ENCODE measurements at places on chromosomes 12 and 14.
A peak's percentile ranks its signal among the peaks of the same experiment; 100 is the strongest.

DNA sequence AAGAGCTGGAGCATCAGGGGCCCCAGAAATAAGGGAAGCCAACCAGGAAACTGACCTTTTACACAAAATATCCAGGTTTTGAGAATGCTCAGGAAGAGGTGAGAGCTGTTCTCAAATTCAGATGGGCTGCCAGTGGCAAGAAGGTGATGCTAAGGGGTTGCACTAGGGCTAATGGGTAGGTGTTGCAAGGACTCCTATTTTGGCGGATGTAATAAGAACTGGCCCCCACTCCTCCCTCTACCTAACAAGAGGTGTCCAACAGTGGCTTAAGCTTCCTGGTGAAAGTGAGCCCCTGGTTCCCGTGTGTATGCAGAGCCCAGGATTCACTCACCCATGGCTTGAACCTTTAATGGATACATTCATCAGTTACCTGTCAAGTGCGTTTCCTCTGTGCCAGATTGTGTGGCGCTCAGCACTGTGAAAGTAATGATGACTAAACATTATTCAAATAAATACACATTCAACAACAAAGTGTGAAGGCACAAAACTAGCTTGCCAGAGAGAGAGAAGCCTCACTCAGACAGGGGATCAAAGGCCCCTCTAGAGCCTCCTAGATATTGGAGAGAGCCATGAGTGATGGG, 705 bp upstream of the CHGA start:
- no peak for DNase-seq

GRCh38 chr12:87933991-87934390, 95.2 kb downstream of the C12orf50 start:
- DNase-seq, result no peak

DNA sequence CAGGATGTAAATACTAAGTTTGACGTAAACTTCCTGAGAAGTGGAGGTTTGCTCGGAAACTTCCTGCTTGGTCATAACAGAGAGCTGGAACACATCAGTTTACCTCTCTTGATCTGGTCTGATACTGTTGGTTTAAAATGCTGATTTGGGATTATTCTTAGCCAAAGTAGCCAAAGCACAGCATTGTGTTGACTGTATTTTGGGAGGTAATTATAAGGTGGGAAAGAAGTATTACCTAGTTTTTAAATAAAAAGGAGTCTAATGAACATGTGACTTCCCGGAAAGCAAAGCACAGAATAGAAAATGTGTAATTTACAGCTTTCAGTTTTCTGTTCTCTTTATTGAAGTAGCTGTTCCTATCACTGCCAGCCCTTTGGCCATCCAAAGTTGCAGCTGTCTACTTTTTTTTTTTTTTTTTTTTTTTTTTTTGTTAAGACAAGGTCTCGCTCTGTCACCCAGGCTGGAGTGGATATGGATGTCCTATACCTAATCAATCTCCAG, 52.2 kb upstream of the SRP54 start:
- DNase-seq, result no peak

- no peak for DNase-seq
These were observed 43.8 kb downstream of the ALDH1L2 start for GRCh38 chr12:105040476-105040875.

DNA sequence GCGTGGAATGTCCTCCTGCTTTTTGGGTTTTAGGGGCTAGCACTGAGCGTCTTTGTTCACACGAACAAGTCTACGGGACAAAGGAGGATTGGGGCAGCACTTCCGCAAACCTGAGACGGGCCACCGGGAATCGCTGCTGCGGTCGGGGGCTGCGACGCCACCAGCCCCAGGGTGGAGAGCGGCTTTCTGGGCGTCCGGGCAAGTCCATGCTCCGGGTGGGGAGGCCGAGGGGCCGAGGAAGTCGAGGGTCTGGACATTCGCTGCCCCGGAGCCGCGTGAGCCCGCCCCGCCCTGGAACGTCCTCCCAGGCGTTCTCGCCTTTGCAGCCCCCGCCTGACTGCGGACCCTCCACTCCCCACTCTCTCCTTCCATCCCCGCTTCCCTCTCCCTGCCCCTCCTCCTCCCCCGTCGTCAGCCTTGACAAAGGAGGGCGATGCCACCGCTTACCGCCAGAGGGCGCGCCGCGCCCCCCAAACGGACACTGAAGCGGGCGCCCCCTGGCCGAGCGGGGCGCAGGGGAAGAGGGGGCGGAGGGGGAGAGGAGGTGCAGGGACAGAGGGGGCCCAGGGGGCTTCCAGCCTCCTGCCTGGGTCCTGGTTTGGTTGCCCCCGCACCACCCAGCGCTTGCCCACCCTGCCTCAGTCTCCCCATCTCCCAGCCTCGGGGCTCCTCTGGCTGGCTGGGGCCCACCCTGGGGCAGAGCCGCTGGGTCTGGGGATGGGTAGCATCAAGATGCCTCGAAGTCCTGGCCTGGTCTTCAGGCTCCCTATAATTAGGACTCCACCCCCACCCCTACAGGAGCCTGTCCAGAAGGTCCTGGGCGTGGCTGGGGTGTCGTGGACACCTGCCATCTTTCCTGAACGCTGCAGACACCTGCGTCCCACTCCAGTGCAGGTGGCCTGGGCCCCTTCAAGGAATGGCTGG, 39.1 kb upstream of the INF2 start:
- peak; percentile 20 for DNase-seq

GRCh38 chr12:41228066-41228820, 40.1 kb downstream of the PDZRN4 start:
- no peak for DNase-seq

- no peak for DNase-seq
These were observed 4.4 kb downstream of the IPO8 start for GRCh38 chr12:30691122-30691879.

GRCh38 chr14:102066041-102066451, 20.8 kb downstream of the HSP90AA1 start:
- no peak for DNase-seq

DNA sequence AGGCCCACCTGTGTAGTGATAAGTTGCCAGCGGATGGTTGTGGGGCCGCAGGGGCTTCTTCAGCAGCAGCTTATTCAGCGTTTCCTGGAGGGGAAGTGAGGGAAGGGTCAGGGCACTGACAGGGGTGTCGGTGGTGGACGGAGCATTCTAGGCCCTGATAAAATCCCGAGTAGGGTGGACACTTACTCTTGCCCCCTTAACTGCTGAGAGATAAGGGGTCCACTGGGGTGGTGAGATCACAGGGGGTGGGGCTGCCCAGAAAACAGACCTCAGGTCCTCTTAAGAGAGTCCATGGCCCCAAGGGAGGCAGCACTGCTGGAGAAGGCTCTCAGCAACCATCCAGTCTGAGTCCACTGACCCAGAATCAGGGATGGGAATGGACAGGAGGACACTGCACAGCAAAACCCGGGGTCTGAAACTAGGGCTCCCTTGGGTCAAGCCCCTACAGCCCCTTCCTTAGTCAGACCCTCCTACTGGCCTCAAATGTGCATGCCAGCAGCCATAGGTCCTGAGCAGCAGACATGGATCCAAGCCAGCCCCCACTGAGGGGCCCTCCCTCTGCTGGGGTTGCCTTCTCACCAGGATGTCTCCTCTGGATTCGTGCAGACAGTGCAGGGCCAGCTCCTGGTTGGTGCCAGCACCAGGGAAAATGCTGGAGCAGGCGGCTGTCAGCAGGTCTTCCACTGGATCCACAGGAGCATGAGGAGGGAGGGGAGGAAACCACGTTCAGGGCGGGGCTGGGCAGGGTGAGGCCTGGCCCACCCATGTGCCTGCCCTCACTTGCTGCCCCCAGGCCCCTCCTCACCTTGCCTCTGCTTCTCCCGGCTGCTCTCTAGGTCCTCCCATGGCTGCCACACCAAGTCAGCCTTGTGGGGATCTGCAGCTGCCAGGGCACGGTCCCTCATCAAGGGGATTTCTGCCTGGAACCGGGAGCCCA, 12.1 kb upstream of the PNMA1 start:
- no peak for DNase-seq

- DNase-seq, result no peak
These were observed 258.6 kb downstream of the MSRB3 start for GRCh38 chr12:65536876-65537681.

- peak; percentile 82 for DNase-seq
These were observed 21.2 kb downstream of the PRPF40B start for GRCh38 chr12:49644620-49644994.

GRCh38 chr12:68453876-68454275, 121.7 kb upstream of the MDM1 start:
- DNase-seq, result no peak

DNA sequence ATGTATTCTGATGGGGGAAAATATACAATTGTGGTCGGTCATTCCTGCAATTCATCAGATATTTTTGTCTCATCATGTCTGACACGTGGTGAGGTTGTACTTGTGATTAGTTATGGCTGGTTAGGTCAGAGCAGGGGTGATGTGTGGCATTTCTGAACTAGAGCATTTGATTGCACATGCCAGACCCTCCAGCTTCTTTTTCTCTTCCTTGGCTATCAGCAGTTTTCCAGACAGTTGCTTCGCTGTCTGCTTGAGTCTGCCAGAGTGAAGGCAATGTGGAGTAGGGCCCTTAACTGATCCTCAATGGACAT, 25.9 kb downstream of the TMEM117 start:
- no peak for DNase-seq

- DNase-seq, result no peak
These were observed 6.7 kb upstream of the STXBP6 start for GRCh38 chr14:25056688-25057078.

DNA sequence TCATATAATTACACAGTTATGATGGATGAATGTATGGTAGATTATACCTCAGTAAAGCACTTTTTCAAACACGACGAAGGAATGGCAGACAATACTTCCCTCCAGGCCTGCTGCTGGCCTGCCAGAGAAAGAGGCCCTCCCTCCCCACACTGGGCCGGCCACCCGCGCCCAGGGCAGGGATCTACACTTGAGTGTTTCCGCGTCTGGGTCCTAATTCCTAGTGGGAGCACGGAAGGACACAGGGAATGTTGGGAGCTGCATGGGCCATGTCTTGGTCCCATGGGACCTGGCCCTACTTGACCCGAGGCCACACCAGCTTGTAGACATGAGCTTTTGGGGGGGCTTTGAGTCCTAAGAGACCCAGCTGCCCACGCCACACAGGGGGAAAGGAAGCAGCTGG, 52.0 kb downstream of the STX2 start:
- no peak for DNase-seq

GRCh38 chr12:127343940-127344339, 923.0 kb upstream of the TMEM132C start:
- DNase-seq, result no peak

GRCh38 chr14:59093902-59094301, 94.6 kb upstream of the DAAM1 start:
- DNase-seq, result no peak

DNA sequence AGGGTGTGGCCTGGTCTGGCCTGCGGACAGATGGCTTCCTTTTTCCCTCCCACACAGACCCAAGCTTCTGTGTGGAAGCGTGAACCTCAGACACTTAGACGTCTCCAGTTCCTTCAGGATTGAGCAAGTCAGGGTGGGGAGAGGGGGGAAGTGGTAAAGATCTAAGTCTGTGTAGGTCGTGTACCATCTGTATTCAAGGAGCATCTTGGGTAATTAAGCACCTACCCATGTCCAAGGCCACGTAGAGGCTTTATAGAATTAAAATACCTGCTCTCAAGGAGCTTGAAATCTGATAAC, 1.7 kb downstream of the AVIL start:
- peak; percentile 96 for DNase-seq

DNA sequence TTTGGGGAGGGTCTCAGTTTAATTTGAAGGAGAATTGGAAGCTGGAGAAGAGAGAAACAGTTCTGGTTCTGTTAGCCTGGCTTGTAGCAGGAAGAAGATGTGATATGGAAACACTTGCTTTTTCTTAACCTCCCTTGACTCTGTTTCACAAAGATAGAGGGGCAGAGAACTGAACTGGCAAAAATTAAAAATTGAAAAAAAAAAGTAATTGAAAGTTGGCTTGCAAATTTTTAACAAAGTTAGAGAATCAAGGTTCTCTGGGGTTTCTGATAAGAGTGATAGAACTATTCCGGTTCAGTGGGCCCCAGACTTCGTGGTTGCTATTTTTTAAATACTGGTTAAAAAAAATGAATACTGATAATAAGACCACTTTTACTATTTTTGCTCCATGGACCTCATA, 2.8 kb downstream of the CRADD start:
- no peak for DNase-seq

GRCh38 chr12:58435647-58436046, 484.7 kb downstream of the LRIG3 start:
- DNase-seq, result no peak

GRCh38 chr12:106583242-106584103, 669 bp downstream of the RFX4 start:
- no peak for DNase-seq

- no peak for DNase-seq
These were observed 12.3 kb downstream of the CDK17 start for GRCh38 chr12:96387981-96388380.

DNA sequence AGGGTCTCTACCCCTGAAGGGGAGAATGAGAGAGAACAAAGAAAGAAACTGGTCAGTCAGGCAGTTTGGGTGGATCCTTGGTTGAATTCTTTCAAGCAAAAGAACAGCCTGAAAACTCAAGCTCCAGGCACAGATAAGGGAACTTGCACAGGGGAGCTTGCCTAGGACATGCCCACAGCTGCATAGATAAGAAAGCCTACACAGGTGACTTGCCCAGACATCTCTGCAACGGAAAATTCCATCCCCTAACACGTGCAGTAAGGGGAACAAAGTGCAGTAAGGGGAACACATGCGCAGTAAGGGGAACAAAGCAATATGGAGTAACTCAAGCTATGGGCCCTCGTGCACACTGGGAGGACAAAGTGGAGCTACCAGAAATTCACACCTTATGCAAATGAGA, 540.1 kb upstream of the MIS18BP1 start:
- DNase-seq, result no peak

DNA sequence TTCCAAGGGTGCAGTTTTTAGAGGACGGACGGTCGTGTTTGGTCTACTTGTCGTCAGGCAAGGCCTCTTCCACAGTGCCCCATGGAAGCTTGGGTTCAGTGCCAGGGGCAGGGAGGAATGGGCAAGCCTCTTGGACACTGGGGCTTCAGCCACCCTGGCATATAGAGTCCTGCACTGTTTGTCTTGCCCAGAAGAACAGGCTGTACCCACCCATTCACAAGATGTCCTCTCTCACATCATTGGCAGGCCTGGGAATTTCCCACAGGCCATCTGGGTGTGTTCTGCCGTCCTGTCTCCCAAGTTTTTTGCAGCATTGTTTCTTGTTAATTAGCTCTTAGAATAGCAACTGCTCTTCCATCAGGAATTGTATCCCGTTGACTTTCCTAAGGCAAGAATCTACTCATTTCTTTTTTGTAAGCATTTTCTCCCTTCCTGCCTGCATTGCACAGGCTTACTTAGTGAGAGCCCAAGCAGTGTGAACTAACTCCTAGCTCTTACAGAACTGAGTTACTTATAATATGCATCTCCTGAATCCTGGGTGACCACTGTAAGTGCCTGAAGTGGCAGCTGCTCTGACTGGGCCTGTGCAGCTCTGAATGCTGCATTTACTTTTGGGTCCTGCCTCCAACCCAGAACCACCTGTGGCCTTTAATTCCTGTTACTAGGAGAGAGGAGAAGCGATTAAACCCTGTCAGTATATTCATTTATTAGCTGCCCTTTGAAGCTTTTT, 149.4 kb upstream of the HIF1A start:
- DNase-seq, result no peak

DNA sequence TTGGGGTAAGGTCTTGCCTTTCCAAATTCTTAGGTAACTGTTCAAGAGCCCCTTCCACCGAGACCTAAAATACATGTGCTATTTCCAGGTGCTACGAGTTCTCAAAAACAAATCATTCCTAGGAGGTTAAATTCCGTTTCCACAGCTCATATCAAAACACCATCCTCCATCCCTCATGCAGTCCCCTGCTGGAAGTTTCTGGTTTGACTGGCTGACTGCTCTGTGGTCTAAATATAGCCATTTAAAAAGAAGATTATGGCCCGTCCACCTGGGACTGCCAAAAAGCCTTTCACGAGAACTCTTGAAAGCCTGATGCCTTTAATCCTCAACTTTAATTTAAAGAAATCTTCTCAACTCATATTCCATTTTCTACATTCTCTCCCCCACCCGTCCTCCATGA, 201.5 kb upstream of the MYL2 start:
- DNase-seq, result no peak
